Activated CD4-positive, alpha-beta T cell treated with anti-CD3 and anti-CD28 coated beads, Interleukin-2, amount 50 U/mL, for 48 hours (primary cell): ENCODE measurements at places on chromosomes 11 and 22.

DNA sequence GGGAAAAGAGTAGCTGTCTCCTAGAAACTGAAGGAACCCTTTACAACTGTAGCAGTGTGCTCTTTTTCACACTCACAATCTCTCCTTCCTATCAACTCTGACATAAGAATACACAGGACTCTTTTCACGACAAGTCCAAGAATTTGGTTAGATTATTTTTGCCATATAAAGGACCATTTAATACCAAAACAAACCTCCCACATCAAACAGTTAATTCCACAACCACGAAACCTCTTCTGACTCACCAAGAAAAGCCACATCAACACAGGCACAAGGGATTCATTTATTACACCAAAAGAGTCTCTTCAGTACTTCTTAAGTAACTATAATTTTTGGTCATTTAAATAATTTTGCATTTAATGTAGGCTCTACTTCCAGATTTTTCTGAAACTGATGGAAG, 222.6 kb upstream of the PITPNB start:
- no peak for DNase-seq

GRCh38 chr22:46050451-46050845, 73.5 kb upstream of the WNT7B start:
- no peak for DNase-seq

- DNase-seq: no peak
These were observed 10.4 kb upstream of the ARHGEF17 start for GRCh38 chr11:73297702-73298101.

GRCh38 chr11:8403310-8403709, 139.6 kb upstream of the LMO1 start:
- no peak for DNase-seq

DNA sequence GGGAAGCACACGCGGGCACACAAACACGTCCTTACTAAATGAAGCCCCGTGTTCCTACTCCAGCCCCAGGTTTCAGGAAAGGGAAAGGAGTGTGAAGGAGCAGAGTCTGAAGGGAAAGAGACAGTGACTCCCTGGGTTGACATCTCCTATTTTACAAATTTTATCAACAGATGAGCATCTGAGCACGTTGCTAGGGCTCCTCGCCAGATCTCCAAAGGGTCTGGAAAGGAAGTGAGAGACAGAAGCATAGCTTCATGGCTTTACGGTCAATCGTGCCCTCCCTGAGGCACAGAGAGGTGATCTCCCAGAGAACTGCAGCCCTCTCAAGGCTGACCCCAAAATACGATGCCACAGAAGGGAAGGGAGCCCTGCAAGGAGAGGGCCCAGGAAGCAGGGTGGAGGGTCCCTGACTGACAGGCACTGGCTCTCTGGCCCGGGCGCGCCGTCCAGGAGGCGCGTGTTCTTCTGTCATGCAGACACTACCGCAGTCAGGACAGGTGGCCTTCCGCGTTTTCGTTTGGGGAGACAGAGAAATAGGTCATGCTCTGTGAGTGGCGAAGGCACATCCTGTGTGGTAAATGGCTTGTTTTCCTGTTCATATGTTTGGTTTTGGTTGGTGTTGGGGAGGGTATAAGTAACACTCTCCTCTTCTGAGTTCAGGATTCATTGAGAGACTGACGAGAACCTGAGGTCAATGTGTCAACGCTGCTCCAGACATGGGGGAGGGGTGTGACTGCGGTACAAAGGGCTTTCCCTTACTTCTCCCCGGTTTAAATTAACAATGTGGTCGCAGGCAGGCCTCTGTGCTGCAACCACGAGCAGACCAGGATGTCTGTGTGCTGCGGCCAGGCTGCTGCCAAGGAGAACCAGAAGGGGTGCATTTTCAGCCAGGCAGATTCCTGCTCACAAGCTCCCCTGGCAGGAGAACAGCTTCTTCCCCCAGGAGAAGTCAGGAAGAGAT, 813.3 kb downstream of the OPCML start:
- DNase-seq: peak; percentile 53

GRCh38 chr11:131802440-131803115, 432.2 kb downstream of the NTM start:
- DNase-seq: no peak

DNA sequence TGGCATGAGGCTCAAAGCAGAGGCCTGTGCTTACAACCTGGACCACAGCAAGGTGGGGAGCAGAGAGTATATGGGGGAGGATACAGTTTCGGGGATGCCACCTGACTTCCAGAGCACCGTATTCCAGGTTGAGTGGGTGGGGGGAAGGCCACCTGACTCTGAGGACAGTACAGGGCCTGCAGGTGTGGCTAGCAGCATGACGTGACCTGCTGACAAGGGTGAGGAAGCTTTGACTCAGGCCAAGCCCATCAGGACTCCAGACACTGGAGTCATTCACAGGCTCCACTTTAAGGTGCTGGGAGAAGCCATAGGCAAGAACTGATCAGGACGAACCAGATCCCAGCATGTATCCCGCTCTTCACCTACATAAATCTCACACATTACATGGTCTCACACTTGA, 34.6 kb upstream of the CRTAM start:
- DNase-seq: no peak

- no peak for DNase-seq
These were observed 7.3 kb downstream of the SELENOM start for GRCh38 chr22:31099841-31100761.

- DNase-seq: no peak
These were observed 42.8 kb upstream of the YWHAH start for GRCh38 chr22:31901388-31902137.

- no peak for DNase-seq
These were observed 56.3 kb upstream of the ZBTB44 start for GRCh38 chr11:130370845-130371590.

DNA sequence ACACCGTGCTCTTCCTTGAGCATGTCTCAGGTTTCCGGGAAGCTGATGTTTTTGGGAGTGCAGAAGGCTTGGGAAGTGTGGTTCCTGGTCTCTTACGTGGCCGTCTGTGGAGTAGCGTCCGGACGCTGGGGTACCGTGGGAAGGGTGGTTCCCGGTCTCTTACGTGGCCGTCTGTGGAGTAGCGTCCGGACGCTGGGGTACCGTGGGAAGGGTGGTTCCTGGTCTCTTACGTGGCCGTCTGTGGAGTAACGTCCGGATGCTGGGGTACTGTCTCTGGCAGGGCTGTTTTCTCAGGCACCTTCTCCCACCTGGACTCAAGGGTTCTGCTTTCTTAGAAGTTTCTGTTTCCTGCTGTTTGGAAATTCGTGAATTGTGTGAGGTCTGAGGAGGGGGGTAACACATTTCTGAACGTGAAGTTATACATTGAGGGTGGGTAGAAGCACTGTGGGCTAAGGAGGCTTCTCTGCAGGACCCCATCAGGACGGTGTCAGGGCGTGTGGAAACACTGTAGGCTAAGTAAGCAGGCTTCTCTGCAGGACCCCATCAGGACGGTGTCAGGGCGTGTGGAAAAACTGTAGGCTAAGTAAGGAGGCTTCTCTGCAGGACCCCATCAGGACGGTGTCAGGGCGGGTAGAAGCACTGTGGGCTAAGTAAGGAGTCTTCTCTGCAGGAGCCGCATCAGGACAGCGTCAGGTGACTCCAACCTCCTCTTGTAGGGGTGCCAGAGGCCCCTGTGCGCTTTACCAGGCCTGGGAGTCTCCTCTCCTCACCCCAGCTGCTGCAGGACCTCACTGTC, 5.3 kb upstream of the IFITM3 start:
- no peak for DNase-seq

DNA sequence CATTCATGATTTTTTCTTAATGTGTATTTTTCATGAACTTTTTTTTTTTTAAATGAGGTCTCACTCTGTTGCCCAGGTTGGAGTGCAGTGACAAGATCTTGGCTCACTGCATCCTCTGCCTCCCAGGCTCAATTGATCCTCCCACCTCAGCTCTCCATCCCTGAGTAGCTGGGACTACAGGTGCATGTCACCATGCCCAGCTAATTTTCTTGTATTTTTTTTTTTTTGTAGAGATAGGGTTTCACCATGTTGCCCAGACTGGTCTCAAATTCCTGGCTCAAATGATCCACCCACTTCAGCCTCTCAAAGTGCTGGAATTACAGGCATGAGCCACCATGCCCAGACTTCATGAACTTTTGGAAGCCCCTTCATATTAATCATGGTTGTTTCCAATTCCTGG, 49.7 kb downstream of the ADAMTS15 start:
- no peak for DNase-seq

GRCh38 chr11:18890615-18891014, 48.6 kb downstream of the MRGPRX1 start:
- DNase-seq: no peak

- DNase-seq: peak; percentile 72
These were observed 10.1 kb downstream of the MTFP1 start for GRCh38 chr22:30435674-30436126.

GRCh38 chr11:82680252-82680651, 53.4 kb downstream of the FAM181B start:
- DNase-seq: no peak

DNA sequence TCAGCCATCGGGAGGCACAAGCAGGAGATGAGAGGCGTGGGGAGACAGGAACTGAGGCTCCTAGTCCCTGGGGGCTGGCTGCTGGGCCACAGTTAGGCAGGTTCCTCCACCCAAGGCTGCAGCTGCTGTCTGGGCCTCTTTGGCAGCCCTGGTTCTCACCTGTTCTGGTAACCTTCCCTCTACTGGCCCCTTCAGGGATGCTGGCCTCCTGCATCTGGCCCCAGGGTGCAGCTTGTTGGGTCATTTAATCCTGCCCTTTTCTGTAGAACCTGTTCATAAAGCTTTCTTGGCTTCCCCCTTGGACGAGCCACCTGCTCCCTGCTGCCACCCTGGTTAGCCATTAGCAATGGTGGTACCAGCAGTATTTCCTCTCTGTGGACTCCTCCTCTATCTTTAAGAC, 5.5 kb downstream of the USH1C start:
- no peak for DNase-seq

DNA sequence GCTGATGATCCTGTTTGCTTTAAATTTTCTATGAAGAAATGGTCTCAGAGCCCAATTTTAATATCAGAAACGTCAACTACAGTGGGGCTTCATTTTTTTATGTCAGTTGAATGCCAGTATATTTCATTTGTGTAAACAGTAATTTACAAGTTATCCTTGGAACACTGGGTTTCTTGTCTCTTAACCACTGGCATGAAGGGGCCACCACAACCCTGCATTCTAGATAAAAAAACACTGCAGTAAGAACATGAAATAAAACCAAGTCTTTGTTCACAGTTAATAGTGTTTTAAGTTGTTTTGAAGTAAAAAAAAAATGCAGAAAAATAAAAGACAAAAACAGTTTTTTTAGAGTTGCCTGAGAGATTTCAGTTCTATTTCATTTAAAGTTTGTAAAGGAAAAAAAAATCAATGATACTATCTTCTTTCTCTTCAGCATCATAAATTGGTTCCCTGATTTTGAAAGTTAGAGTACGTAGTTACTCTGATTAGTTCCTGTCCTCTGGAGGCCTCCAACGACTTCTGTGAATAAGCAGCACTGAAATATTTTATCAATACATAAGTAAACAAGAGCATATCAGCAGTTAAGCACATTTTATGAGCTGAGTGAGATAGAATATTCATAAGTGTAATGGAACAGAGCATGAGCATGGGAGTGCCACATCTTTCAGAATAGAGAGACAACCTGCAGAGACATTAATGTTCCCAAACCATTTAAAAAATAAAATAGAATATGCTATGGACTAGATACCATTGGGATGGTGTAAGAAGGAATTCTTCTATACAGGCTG, 7.8 kb upstream of the DDI1 start:
- DNase-seq: no peak

DNA sequence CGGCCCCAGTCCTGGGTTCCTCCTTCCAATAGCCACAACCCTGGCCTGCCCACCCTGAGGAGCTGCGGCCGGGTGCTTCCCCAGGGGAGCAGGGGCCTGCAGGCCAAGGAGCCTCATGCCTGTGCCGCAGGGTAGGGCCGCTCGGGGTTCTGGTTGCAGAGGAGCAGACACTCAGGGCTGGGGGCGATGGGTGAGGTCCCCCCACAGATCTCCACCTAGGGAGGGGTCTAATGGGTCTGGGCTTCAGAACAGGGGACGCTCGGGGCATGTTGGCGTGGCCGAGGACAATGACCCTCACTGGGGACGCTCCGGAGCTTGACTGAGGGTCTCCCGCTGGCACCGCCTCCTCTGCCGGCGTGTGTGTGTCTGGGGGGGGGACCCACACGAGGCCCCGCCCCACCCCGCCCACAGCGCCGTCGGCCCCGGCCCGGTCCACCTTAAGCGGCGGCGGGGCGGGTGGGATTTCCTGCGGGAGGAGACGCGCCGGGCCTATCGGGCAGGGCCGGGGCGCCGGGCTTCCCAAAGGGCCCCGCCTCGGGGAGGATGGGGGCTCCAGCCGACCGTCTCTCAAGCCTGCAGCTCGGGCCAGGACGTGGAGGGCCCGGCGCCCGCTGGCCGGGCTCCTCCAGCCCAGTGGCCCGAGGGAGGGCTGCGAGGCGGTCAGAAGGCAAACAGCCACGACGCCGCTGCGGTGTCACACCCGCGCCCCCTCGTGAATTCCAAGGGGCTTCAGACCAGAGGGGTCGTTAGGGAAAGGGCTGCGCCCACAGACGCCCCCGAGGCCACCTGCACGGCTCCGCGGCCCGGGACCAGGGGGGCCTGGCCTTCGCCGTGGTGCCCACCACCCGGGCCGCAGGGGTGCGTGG, 640 bp upstream of the ZDHHC8 start:
- peak; percentile 81 for DNase-seq

GRCh38 chr11:92916299-92916698, 53.2 kb upstream of the MTNR1B start:
- DNase-seq: no peak

- no peak for DNase-seq
These were observed 3.8 kb upstream of the CAPN5 start for GRCh38 chr11:77062924-77063323.
